ENCODE measurements at places on chromosomes 5 and 9.

GRCh38 chr5:112574536-112574935 is 155.5 kb upstream of the EPB41L4A start:
- no peak for DNase-seq

GRCh38 chr9:27496135-27496504 is 28.0 kb upstream of the IFNK start:
- DNase-seq: no peak

- no peak for DNase-seq
These were observed 82.0 kb downstream of the SIL1 start for GRCh38 chr5:139116100-139116655.

GRCh38 chr9:135973277-135974219 is 12.4 kb upstream of the UBAC1 start:
- no peak for DNase-seq

- DNase-seq: no peak
These were observed 59.3 kb downstream of the ZFAND5 start for GRCh38 chr9:72305707-72306106.

- DNase-seq: no peak
These were observed 52.6 kb downstream of the PLAC8L1 start for GRCh38 chr5:146052780-146053179.

GRCh38 chr5:88830567-88830966 is 52.4 kb downstream of the MEF2C start:
- no peak for DNase-seq

DNA sequence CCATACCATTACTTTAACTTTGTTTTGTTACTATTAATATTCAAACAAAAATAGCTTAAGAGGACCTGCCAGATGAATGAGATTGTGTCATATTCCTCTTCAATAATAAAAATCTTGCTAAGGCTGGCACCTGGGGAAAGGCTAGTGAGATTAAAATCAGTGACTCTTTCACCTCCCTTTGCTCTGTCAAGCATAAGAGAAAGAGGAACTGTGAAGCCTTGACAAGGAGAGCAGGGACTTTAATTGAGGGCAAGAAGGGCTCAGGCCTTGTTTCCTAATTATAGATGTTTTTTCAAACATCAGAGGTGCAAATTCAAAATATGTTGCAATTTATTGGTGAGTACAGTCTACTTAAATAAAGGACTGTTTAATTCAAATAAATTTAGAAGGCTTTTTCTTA is 91.7 kb downstream of the SPATA31D1 start:
- DNase-seq: no peak

DNA sequence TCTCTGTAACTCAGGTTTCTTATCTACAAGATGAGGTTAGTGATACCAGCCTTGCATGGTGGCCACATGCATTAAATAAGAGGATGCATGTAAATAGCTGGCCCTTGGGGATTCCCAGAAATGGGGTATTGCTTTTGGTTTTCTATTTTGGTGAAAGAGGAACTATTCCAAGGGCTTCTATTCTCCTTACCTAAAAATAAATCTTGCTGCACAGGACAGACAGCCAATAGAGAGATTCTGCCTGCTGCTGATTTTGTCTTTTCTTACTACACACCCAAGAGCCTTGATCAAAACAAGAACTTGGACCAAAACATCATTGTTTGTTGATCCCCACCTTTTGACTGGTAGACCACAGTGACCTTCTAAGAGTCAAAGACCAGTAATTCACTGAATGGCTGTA is 161.8 kb downstream of the PJA2 start:
- DNase-seq: no peak

DNA sequence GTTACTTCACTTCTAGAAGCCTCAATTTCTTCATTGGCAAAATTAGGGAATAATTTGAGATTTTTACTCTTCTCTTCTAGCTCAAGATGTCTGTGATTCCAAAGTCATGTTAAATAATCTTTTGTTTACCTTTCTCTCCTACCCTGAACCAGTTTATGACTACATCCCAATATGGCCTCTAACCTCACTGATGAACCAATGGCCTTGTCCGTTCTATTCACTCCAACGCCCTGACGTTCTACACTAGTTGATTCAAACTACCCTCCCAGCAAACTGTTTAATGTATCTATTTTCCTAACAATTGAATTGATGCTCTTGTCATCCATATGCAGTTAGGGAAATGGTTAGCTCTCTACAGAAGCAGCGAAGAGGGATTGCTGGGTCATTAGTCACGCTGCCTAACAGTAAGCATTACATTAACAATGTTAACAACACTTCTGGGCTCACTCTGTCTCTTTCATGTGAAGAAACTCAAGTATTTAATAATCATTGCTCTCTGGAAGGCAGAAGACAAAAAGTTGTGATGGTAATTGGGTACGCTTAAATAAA is 38.0 kb downstream of the RAPGEF1 start:
- no peak for DNase-seq

GRCh38 chr9:130660326-130660682 is 4.1 kb upstream of the PRDM12 start:
- no peak for DNase-seq

DNA sequence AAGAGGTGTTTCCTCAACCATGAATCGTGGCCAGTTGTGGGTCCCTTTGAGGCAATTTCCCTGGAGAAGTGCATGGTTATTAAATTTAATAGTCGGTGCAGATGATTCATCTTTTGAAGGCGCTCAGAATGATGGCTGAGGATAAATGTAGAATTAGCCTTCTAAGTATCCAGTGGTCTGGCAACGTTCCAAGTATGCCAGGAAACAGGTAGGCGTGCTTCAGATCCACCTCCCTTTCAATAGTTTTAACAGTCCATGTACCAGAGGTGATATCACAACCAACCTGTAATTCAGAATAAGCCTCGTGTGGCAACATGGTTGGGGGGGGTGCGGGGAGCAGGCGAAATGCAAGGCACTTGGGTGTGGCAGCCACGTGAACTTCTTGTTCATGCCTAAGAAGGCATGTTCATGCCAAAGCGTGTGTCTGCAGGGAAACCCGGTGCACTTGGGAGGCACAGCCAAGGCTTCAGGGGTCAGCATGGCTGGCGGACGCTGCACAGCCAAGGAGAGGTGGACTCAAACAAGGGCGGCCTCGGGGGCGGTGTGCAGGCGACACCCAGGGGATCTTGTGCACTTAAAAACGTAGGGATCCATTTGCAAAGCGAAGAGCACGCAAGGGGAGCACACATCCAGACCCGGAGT is 5.2 kb upstream of the NKD2 start:
- DNase-seq: no peak

- no peak for DNase-seq
These were observed 47.1 kb downstream of the CAST start for GRCh38 chr5:96709152-96709821.

DNA sequence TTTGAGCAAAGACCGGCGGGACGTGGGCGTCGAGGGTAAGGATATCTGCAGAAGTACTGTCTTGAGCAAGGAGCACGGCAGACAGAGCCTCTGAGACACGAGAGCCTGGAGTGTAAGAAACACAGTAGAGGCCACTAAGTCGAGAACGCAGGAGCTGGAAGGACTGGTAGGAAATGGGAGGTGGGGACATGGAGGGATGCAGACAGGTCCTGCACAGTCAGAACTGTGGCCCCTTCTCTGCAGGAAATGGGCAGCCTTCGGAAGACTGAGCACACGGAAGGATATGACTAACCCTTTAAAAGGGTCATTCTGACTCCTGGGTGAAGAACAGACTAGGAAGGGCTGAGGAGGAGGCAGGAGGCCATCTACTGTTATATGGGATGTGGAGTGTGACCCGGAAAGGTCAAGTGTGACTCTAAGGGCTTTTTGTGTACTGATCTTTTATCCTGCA is 1.4 kb upstream of the CAMSAP1 start:
- no peak for DNase-seq
